ENCODE measurements at places on chromosomes 6 and 20. TPM values are rescaled to one million over a fixed set of nuclear protein-coding genes. Genes with fewer than 3 reads are reported as not detected.
A peak's percentile ranks its signal among the peaks of the same experiment; 100 is the strongest.

Gene SNAP91
- total RNA-seq, result not detected

- H3K4me1 ChIP-seq, result peaks cover 18% of the 10 kb centered on the region
- no peak overlapping the region for H3K4me3 ChIP-seq
- no peak overlapping the region for H3K27ac ChIP-seq
- peaks cover 52% of the 10 kb centered on the region for H3K27me3 ChIP-seq
- no peaks in the 10 kb centered on the region for H3K36me3 ChIP-seq
Measured at GRCh38 chr6:119346450-119346849, 3.1 kb downstream of the MAN1A1 start.

DNA sequence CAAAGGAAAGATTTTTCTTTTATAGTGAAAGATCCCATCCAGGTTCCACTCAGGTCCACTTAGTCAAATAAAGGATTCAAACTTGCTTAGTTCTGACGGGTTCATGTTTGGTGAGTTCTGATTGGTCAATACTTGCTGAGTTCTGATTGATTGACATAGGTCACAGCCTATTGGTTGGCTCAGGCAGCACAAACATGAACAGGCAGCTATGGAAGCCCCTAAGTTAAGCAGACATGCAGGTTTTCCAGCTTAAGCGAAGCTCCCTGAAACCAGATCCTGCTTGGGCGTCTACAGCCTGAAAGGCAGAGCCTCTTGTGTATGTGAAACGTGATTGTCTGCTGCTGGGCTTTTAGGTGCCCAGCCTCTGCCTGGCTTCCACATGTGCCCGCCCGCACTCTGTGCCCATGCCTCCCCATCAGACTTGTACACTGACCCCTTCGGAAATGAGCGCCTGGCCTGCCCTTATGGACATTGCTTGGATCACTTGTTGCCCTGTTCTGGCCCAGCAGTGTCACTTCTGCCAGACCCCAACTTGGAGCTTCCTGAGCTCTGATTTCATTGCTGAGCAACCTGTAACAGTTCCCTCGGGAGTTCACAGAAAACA, 45.4 kb upstream of the ECI2 start:
- no peaks in the 10 kb centered on the region for H3K27me3 ChIP-seq
- H3K4me1 ChIP-seq, result no peaks in the 10 kb centered on the region
- no peak for DNase-seq
- no peak overlapping the region for H3K4me3 ChIP-seq
- no peak overlapping the region for H3K27ac ChIP-seq

Gene BEND3
- 4.5 TPM for total RNA-seq

Gene SLPI
- total RNA-seq, result not detected

- H3K4me3 ChIP-seq, result no peak overlapping the region
- no peaks in the 10 kb centered on the region for H3K27me3 ChIP-seq
- DNase-seq, result no peak
- no peak overlapping the region for H3K27ac ChIP-seq
- H3K36me3 ChIP-seq, result no peaks in the 10 kb centered on the region
Measured at GRCh38 chr6:82785206-82785605, 280.4 kb downstream of the UBE3D start.

Gene CTSZ
- 168 TPM for total RNA-seq

DNA sequence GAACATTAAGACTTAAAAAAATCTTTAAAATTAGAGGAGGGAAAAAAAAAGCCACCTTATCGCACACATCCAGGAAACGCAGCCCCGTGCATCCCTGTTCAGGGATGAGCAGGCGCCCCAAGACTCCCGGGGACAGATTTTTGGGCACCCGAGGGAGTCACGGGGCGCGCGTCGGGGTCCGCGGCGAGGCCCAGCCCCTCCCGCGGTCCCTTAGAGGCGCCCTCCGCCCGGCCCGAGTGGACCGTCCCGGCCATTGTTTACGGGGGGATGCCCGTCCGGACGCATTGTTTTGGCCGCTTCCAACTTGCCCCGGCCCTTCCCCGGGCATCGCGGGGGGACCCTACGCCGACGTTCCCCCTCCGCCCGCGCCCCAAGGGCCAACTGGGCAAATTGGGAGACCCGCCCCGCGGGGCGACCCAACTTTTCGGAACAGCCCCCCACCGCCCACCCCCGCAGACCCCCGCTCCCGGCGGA, 610 bp downstream of the ZNF217 start:
- no peaks in the 10 kb centered on the region for H3K27me3 ChIP-seq
- no peaks in the 10 kb centered on the region for H3K36me3 ChIP-seq
- H3K4me3 ChIP-seq, result peak overlapping the region; percentile 66
- peak; percentile 64 for DNase-seq

DNA sequence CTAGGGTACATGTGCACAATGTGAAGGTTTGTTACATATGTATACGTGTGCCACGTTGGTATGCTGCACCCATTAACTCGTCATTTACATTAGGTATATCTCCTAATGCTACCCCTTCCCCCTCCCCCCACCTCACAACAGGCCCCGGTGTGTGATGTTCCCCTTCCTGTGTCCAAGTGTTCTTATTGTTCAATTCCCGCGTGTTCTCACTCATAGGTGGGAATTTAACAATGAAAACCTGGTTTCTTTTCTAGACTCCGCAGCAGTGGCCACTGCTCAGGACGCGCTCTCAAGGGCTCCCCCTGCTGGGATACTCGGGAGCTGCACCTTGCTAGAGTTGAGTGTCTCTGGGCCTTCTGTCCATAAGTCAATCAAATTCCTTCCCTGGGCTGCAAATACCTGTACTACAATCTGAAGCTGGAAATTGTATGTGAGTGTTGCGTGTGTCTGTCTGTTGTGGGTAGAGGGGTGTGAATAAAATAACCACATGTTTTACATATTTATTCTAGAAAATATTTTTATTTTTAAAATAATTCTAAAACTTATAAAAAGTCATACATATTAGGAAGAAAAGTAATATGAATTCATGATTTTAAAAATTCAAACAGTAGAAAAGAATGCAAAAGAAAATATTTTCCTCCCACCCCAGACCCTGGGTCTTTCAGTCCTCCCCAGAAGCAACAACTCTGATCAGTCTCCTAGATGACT, 8.2 kb upstream of the CEP250 start:
- no peak overlapping the region for H3K27ac ChIP-seq
- peak; percentile 86 for DNase-seq
- no peaks in the 10 kb centered on the region for H3K36me3 ChIP-seq
- peak overlapping the region; percentile 11 for H3K4me3 ChIP-seq
- H3K4me1 ChIP-seq, result peaks cover 9% of the 10 kb centered on the region
- no peaks in the 10 kb centered on the region for H3K27me3 ChIP-seq

DNA sequence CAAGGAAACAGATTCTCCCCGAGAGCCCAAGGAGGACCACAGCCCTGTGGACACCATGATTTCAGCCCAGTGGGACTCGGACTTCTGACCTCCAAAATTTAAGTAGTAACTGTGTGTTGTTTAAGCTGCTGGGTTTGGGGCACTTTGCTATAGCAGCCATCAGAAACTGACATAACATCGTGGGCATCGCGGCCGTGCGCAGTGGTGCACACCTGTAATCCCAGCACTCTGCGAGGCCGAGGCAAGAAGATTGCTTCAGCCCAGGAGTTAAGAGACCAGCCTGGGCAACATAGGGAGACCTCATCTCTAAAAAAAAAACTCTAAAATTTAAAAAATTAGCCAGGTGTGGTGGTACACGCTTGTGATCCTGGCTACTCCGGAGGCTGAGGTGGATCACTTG, 175.8 kb downstream of the PREX1 start:
- no peak overlapping the region for H3K27ac ChIP-seq
- no peak for DNase-seq
- H3K4me3 ChIP-seq, result no peak overlapping the region
- peaks cover 61% of the 10 kb centered on the region for H3K36me3 ChIP-seq

All from SJSA1 (cell line).